ENCODE measurements at places on chromosomes 11 and 22.

- DNase-seq = no peak
Measured at GRCh38 chr11:11382858-11383532, 29.9 kb upstream of the CSNK2A3 start.

GRCh38 chr22:17916226-17916889 is 108.0 kb downstream of the MICAL3 start:
- DNase-seq = no peak

- DNase-seq = no peak
Measured at GRCh38 chr22:37910890-37911672, 5.0 kb downstream of the MICALL1 start.

GRCh38 chr11:27390318-27391295 is 27.6 kb upstream of the CCDC34 start:
- DNase-seq = no peak

GRCh38 chr11:72358466-72359405 is 75.6 kb downstream of the CLPB start:
- DNase-seq = no peak

- no peak for DNase-seq
Measured at GRCh38 chr11:113240389-113240788, 74.0 kb upstream of the TTC12 start.

DNA sequence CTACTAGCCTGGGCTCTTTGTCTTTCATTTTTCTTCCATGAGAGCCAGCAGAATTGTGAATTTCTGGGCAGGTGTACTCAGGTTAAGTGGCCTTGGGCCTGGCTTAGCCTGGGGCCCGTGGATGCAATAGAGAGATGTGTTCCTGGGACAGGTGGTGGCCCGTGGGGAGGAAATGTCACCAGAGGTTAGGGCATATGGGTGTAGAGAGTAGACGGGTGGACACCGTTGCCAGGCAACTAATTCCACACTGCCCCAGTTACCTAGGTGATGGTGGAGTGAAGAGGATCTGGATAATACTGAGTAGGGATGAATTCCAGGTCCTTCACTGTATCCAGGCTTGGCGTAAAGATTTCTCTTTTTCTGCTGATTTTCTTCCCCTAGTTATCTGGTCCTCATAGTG is 175.0 kb downstream of the INSC start:
- no peak for DNase-seq

DNA sequence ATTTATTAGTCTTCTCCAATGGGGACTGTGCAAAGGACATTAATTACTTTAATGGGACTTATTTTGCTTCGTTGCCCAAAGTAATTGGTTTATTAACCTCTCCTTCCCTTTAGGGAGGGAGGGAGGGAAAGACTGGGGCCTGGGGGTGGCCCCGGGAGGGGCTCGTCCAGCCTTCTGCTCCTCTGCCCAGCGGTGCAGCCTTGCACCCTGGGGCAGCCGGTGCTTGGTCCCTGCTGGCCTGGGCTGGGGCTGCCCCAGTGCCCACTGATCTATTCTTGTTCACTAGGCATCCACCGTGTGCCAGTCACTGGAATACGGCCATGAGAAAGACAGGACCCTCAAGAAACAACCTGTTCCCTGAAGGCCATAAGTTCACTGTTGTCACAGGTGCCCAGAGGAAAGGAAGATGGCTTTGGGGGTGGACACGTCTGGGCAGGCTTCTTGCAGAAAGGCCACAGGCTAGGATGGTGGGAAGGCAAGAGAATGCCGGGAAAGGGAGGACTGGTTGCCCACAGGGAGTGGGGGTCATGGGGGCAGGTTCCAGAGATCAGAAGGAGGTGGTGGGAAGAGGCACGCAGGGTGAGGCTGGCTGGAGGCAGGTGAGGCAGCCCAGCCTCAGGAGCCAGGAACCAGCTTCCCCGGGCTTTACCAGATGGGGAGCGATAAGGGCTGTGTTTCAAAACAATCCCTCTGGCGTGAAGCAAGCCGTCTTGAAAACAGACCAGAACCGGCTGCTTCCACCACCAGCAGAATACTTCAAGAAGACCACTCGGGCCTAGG is 47.6 kb upstream of the KCNQ1OT1 start:
- DNase-seq = no peak

- DNase-seq = no peak
Measured at GRCh38 chr11:94193288-94193687, 64.6 kb downstream of the PANX1 start.

- DNase-seq = no peak
Measured at GRCh38 chr11:82082976-82083375, 650.7 kb downstream of the FAM181B start.

- no peak for DNase-seq
Measured at GRCh38 chr11:83599066-83599465, 312.9 kb upstream of the CCDC90B start.

DNA sequence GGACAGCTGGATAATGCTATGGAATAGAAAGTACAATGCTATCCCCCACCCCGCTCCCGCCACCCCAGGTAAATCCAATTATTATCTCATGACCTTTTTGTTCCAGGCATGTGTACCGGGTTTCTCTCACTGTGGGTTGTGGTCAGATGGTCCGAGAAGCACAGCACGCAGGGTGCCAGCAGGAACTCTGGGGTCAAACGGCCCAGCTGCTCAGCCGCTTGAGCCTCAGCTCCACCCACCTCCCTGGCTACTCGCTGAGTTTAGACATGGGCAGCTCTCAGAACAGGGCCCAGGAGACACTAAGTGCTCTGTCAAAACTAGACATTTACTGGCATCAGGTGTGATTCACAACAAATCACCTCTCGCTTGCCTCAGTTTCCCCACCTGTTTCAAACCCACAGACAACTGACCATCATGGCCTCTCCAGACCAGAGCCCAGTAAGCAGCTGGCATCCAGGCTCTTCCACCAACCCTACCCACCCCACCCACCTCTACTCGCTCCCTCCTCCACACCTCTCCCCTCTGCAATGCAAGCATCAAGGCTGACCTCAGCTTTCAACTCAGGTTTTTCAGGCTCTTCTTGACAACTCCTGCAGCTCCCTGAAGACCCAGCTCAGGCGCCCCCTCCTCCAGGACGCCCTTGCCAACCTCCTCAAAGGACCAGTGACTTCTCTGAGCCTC is 13.0 kb upstream of the MFNG start:
- no peak for DNase-seq

- DNase-seq = no peak
Measured at GRCh38 chr11:33021501-33021900, 5.8 kb downstream of the DEPDC7 start.

- no peak for DNase-seq
Measured at GRCh38 chr22:33666961-33667619, 253.2 kb downstream of the LARGE1 start.

DNA sequence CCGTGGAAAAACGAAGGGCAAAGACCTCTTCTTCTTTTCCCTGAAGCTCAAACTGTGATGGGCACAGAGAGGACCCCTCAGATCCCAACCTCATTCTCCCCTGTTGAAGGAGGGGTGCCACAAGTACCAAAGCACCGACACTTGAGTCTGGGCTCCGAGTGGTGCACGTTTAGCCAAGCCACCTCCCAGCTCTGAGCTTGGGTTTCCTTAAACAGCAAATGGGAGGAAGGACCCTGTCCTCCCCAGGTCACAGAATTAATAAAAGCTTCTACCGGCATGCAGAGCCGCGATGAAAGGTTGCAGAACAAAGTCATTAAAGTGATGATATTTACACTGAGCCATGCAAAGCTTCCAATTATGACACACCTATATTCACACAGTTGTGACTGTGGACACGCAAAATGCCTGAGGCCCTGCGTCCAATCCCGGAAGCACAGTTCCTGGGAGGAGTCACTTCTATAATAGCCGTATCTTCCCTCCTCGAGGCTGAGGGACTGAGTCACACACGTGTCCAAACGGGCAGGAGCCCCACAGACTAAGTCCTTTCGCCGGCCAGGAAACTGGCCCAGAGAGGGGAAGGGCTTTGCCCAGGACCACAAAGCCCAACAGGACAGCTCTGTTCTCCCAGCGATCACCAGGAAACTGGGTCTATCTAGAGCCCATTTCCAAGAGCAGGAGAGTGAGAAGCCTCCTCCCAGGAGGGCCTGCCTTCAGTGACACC is 922 bp upstream of the CSNK1E start:
- DNase-seq = peak; percentile 59

- no peak for DNase-seq
Measured at GRCh38 chr22:26918226-26918625, 260.8 kb downstream of the MIAT start.

- DNase-seq = no peak
Measured at GRCh38 chr11:65617990-65618751, 2.6 kb downstream of the PCNX3 start.

DNA sequence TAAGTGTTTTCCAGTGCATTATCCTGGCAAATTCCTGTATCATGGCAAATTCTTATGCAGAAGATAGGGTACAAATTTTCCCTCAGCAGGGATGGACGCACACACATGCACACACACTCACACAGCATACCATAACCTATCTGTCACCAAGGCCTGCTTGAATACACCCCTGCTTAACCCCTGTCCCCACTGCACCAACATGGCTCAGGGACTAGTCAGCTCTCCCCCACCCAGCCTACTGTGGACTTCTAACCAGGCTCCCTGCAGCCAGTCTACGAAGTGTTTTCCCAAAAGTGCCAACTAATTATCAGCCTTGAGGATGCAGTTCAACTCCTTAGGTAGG is 63.1 kb downstream of the RAB30 start:
- DNase-seq = no peak

GRCh38 chr11:88064097-88064705 is 111.0 kb downstream of the RAB38 start:
- no peak for DNase-seq

DNA sequence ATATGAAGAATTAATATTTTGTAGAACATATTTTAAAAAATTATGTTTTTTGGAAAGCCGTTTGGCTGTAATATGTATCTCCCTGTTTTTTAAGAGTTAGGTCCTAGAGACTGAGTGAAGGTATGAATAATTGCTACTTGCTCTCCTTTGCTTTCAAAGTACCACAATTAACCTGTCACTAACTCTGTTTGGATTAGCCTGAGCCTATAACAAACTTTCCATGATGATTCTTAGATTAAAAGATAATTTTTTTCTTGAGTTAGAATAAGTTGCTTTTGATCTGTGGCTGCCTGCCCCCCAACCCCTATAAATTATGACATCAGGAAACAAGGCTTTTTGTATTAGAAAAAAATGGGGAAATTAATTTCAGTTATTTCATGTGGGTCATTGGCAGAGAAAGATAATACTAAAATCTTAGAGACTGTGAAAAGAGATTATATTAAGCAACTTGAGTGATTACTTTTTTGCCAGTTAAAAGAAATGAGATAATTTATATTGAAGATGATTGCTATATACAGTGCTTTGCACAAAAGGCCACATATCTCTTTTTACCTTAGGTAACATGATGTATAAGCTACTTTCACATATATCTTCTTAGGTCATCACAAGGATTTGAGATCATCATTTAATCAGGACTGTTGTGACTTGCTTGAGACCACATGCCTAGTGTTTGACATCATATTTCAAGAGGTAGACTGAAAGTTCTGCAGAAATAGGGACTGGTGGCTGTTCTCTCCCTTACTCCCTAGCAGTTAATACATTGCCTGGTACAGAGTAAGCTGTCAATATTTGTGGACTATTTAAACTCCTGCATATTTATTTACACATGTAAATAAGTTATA is 9.6 kb downstream of the MTMR3 start:
- no peak for DNase-seq

- peak; percentile 47 for DNase-seq
Measured at GRCh38 chr11:1271002-1271401, 38.4 kb downstream of the TOLLIP start.

DNA sequence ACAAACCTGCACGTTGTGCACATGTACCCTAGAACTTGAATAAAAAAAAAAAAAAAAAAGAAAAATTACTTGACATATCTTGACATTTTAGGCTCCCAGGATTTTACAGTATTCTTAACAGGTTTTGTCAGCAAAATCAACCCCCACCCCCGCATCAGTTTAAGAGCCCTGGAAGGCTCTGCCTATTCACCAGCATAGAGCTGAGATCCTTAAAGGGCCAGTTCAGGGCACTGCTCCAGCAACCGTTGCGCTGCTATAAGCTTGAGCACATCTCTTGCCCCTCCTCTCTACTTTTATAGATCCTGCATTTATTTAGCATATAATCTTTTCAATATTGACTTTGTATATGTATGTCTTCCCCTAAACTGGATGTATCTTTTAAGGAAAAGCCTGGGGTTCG is 697 bp upstream of the PAFAH1B2 start:
- DNase-seq = peak; percentile 49

DNA sequence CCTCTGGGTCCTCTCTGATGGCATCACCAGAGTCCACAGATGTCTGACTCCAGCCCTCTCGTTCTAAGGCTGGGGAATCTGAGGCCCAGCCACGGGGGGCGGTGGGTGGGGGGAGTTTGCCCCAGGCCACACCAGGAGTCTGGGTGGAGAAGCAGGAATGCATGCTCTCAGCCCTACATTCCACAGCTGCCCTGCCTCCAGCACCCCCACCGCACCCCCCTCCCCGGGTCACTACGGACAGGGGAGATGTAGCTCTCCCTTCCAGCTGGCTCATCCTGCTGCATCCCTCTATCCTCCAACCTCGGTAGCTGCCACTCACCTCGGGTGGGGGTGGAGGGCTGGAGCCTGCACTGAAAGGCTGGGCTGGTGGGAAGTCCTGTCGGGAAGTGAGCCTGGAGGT is 2.3 kb upstream of the PVALB start:
- DNase-seq = no peak

DNA sequence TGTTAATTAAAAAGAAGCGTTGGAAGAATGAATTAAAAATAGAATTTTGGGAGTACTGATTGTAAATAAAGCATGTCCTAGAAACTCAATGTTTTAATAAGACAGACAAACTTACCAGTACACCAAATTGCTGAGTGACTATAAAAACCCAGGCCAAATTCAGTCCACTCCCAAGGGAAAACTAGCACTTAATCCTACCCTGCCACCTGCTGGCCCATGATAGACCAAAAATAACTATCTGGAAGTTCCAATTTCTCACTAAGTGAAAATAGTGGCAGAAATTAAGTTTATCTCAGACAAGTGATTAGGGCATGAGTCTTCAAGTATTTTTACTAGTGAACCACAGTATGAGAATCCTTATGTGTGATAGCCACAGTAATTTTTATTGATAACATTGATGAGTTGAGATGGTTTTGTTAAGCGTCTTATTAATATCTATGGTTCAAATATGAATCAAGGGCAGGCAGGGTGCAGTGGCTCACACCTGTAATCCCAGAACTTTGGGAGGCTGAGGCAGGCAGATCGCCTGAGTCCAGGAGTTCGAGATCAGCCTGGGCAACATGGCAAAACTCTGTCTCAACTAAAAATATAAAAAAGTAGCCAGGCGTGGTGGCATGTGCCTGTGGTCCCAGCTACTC is 9.8 kb upstream of the DDX10 start:
- peak; percentile 56 for DNase-seq

DNA sequence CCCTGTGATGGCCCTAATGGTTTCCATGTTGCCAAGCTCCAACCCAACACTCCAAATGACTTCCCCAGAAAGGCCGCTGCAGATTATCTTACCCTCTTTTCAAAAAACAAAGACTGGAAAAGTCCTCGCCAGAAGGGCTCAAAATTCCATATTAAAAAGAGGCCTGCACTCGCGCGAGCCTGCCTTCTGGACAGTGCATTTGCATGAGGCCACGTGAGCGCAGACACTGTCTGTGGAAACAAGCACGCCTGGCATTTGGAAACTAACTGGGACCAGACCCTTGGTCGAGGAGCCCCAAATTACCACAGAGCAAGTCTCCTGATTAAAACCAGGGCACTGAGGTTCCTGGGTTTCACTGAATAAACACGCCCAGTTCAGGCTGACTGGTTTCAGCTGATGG is 42.9 kb downstream of the ABTB2 start:
- DNase-seq = no peak

- DNase-seq = no peak
Measured at GRCh38 chr11:68691402-68691784, 7.0 kb downstream of the GAL start.

- no peak for DNase-seq
Measured at GRCh38 chr11:12691473-12691872, 17.3 kb downstream of the TEAD1 start.

- DNase-seq = peak; percentile 65
Measured at GRCh38 chr11:88484873-88485621, 147.5 kb upstream of the CTSC start.

Measured in iPS-NIHi11 (cell line).